ENCODE measurements at places on chromosomes 6 and 20.

GRCh38 chr6:106519460-106520394 lies 109.6 kb downstream of the RTN4IP1 start:
- DNase-seq, result peak; percentile 76

DNA sequence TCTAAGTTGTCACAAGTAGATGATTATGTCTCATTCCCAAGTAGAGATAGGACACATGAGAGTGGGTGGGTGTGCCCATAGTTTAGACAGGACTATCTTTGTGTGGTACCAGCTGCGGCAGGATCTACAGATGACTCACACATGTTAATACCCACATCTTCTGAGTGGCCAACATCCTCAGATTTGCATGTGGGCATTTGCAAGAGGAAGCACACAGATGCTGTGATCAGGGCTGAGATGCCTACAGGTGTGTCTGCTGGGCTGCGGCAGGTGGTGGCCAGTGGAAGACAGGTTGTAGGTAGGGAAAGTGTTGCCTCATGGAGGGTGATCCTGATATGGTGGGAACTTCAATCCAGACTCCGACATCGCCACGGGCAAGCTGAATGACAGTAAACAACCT lies 50.8 kb downstream of the UTRN start:
- DNase-seq, result no peak

GRCh38 chr6:131966443-131966842 lies 15.3 kb upstream of the CCN2 start:
- DNase-seq, result no peak

GRCh38 chr20:58592076-58592695 lies 58.9 kb upstream of the STX16 start:
- no peak for DNase-seq

DNA sequence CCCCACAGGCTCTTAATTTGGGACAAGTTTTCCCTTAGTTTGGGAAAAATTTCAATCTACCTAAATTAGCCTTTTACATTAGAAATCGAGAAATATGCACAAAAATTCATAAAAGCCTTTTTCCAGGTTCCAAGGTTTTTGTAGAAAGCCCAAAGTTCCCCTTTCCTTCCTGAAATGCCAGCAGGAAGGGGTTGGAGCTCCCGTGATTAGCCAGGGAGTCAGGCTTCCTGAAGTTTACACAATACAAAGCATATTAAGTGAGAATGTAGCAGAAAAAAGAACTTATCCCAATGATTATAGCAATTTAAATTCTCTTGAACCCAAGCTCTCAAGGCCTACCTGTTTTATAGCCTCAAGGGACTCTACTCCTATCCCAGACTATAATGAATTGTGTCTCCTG lies 39.1 kb downstream of the SYNJ2 start:
- DNase-seq, result no peak
